ENCODE measurements at places on chromosomes 1 and 21.

- DNase-seq: no peak
Observed at GRCh38 chr1:205237526-205238484, 10.1 kb downstream of the TMCC2 start.

DNA sequence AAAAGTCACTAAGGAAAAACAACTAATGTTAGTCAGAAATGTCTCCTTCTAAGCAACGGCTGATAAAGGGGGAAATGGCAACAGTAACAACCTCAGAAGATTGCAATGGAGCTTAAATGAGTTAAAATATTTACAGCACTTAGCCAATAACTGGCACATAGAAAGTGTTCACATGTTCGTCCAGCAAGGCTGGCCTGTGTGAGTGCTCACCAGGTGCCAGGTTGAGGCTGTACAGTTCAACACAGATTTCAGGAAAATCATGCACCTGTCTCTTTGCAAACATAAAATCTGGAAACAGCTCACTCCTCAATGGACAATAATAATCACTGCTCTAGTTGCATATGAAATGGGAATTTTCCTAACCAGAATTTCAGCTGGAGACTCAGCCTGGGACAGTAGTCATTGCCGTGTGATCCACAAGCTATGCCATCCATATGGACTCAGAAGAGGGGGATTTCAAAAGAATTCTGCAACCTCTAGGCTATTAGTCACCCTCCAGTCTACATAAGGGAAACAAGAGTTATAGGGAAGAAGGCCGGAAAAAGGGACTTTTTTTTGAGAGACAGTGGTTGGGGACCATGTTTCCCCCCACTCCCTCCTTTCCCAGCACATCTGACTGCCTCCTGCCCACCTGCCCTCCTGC, 68.6 kb downstream of the SYDE2 start:
- DNase-seq: no peak

GRCh38 chr1:209650454-209650853, 1.8 kb downstream of the LAMB3 start:
- no peak for DNase-seq

DNA sequence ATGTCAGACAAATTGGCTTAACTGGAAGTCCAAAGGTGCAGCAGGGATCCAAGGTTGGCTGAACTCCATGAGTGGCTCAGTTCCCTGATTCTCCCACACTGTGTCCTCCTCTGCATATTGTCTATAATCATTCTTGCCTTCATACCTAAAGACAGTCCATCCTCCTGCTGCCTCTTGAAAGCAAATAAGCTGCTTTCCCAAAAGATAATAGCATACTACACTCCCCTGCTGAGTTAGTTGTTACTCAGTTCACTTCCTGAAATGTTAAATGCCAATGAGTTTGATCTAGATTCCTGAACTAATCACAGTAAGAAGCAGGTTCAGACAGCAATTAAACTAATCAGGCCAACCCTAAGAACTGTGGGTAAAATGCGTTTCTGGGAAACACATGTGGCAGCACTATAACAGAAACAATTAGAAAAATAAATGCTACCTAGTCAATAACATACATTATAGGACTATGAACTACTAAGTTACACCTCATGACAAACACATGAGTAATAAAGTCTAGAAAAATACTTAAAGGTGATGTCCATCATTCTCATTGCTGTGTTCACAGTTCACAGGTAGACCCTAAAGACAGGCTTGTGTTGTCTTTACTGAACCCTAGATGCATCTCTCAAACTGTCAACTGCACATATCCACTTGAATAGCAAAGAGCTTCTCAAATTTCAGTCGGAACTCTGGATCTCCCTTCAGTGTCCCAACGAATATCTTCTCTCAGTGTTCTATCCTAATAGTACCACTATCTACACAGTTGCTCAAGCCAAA, 50.8 kb upstream of the BOLA1 start:
- no peak for DNase-seq

DNA sequence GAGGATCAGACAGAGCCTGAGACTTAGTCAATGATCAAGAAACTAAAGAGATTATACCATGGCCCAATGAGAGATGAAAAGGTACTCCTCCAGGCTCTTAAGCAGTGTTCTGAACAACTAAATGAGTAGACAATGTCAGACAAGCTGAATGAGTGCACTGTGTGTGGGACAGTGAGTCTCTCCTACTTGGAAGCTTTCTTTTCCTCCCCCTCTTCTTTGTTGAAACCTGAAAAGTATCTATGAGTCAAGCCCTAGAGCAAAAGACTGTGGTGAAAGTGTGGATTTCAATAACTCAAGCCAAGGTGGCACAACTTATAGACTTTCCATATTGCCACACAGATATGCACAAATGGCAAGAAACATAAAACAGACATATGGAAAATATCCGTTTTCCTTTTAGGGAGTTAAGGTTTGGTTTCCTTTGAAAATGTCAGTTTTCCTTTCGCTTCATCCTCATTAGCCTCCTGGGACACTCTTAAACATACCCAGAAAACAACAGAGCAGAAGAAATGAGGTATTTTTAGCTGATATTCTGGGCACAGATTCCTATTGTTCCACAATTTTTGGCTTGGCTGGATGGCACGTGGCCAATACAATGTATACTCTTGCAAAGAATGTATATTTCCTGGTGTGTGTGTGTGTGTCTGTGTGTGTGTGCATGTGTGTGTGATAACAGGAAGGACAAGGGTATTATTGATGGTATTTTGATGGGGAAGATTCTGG, 96.6 kb downstream of the LMX1A start:
- no peak for DNase-seq

GRCh38 chr1:248886237-248886895, 19.7 kb upstream of the PGBD2 start:
- DNase-seq: no peak

GRCh38 chr1:17460219-17460618, 20.7 kb upstream of the RCC2 start:
- DNase-seq: no peak

DNA sequence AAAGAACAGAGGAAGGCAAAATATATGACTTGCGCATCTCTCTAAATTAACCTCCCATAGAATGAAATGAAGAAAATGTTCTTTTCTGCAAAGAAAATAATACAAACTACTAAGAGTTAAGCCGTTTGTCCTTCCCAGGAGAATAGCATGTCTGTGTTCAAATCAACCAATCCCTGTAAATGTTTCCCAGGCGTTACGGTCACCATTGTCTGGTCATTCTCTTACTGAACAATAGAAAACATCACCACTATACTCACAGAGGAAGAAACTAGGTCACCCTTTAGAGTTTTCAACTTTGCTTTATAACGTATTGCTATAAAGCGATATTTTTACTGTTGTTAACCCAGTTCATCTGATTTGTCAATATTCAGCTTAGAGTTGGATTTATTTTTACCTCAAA, 34.1 kb downstream of the COL11A1 start:
- DNase-seq: no peak

DNA sequence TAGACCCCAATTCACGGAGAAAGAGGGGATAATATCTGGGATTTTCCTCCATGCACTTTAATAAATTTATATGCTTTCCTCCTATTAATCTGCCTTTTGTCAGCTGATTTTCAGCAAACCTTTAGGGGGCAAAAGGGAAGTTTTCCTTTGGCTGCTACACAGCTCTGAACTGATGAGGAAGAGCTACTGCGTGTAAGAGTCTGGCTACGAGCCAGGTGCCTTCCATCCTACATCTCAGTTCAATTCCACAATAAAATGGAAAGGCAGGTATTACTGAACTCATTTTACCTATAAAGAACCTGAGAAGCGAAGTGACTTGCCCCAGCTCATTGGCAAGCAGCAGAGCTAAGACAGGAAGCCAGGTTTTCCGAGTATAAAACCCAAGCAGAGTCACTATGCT, 28.3 kb upstream of the ZNF326 start:
- no peak for DNase-seq

- DNase-seq: no peak
Observed at GRCh38 chr1:175077356-175078030, 9.9 kb downstream of the TNN start.

- no peak for DNase-seq
Observed at GRCh38 chr1:158961178-158961577, 29.8 kb downstream of the PYHIN1 start.

- no peak for DNase-seq
Observed at GRCh38 chr1:24566236-24566867, 10.5 kb downstream of the NCMAP start.

- DNase-seq: no peak
Observed at GRCh38 chr1:83029916-83030315, 969.0 kb downstream of the TTLL7 start.

GRCh38 chr21:46149205-46149901, 6.0 kb downstream of the FTCD start:
- no peak for DNase-seq

GRCh38 chr1:155073377-155074242, 5.0 kb upstream of the EFNA3 start:
- no peak for DNase-seq

GRCh38 chr1:5885471-5886139, 106.6 kb downstream of the NPHP4 start:
- DNase-seq: no peak

- no peak for DNase-seq
Observed at GRCh38 chr1:71390518-71390917, 309.7 kb upstream of the ZRANB2 start.

GRCh38 chr21:34018185-34018584, 55.2 kb upstream of the MRPS6 start:
- no peak for DNase-seq

DNA sequence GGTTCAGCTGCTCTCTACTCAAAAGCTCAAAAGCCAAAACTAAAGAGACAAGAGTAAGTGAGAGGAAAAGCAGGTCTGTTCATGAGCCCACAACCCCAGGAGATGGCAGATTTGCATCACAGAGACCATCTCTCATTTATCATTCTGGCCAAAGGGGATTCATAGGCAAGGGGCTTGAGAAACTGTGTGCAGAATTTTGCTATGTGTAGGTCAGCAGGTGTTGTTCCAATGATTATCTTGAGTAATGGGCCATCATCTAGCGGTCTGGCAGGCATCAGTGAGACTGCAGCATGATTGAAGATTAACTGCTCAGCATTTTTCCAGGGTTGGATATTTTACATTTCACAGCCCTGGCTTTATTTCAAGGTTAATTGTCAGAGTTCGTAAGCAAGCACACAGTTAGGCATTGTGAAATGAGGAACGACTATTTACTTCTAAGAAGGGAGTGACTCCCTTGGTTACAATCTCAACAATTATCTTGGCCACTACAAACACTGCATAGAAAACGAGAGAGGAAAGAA, 1204.6 kb upstream of the TMPRSS15 start:
- no peak for DNase-seq

DNA sequence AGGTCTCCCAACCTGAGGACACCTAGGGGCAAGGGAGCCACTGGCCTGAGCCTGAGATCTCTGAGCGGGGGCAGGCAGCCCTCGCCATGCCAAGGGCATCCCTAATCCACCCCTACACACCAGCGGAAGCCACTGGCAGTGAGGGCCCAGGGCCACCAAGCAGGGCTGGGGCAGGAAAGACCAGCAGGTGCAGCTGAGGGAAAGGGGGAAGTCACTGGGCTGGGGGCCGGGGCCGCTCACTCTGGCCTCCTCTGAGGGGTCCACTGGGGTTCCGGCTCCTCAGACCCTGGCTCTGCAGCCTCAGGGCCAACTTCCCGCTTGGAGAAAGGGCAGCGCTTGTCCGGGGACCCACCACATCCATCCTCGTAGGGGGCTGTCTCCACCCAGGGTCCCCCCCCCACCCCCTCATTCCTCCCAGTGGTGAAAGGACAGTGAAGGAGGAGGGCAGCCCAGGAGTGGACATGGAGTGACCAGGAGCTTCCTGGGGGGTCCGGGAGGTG, 42.5 kb upstream of the ACTRT2 start:
- DNase-seq: no peak

DNA sequence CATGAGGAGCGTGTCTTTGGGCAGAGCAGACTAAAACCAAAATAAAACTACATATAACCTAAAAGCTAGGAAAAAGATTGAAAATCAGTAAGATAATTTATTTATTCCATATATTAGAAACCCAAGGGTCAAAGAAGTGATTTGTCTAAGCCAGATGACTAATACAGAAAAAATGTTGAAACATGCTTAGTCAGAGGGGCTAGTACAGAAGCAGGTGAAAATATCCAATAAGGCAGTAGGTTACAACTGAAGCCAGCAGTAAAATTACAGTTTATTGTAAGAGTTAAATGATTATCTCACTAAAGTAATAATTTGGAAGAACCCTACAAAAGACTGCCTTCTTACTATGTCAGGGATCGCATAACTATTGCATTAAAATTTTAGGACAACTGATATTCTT, 1190.9 kb upstream of the PRMT6 start:
- DNase-seq: no peak

- no peak for DNase-seq
Observed at GRCh38 chr21:34511787-34512455, at the start of gene KCNE1. Gene KCNE1 (minus strand): TSS chr21:34512210. CDS start chr21:34449634, 62,576 bp downstream.
